ENCODE measurements at places on chromosomes 1 and 21. TPM values are rescaled to one million over a fixed set of nuclear protein-coding genes. Genes with fewer than 3 reads are reported as not detected.

GRCh38 chr1:239816081-239816782, 275.5 kb upstream of the FMN2 start:
- no peaks in the 10 kb centered on the region for H3K36me3 ChIP-seq
- no peaks in the 10 kb centered on the region for H3K27me3 ChIP-seq
- DNase-seq: peak; percentile 62
- no peak overlapping the region for H3K4me3 ChIP-seq
- H3K27ac ChIP-seq: no peak overlapping the region

GRCh38 chr1:81974222-81974841, 173.6 kb downstream of the ADGRL2 start:
- peaks cover 6% of the 10 kb centered on the region for H3K36me3 ChIP-seq
- no peak for DNase-seq
- no peak overlapping the region for H3K27ac ChIP-seq
- no peaks in the 10 kb centered on the region for H3K4me1 ChIP-seq
- H3K27me3 ChIP-seq: no peaks in the 10 kb centered on the region

- no peak overlapping the region for H3K27ac ChIP-seq
- H3K36me3 ChIP-seq: no peaks in the 10 kb centered on the region
- peak; percentile 4 for DNase-seq
- H3K4me3 ChIP-seq: no peak overlapping the region
- peaks cover 22% of the 10 kb centered on the region for H3K4me1 ChIP-seq
Measured at GRCh38 chr1:187566354-187566753, 737.6 kb downstream of the PLA2G4A start.

DNA sequence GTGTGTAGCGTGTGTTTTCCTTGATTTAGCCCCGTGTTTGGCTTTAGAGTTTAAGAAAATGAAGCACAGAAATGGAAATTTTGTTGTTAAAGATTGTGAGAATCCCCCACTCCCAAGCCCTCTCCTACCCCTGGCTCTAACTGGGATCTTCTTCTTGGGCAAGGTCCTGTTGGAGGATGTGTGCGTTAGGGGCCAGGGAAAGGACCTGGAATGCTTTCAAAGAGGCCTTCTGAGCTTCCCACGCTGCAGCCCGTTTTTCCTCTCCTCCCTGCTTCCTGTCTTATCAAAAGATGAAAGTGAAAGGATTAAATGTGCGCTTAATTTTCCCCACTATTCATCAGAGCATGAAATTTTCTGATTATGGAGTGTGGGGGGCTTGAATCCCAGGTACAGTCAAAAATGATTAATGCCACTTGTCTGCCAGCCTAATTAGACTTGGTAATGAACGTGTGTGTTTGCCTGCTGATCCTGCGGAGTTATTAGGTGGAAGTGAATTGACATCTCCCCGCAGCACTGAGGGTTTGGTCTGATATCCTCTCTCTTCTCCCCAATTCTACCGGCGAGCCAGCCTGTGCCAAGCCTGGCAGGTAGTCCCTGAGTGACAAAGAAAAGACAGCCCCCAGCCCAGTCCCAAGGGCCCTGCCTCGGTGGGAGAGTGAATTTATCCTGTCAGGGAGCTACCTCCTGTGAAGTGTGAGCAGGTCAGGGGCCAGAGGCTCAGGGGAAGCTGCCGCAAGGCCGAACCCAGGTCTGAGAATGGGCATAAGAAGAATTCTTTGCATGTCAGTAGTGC, 4.9 kb downstream of the RASSF5 start:
- DNase-seq: no peak
- H3K4me3 ChIP-seq: no peak overlapping the region
- no peaks in the 10 kb centered on the region for H3K27me3 ChIP-seq
- no peak overlapping the region for H3K27ac ChIP-seq
- peaks cover 23% of the 10 kb centered on the region for H3K4me1 ChIP-seq
- no peaks in the 10 kb centered on the region for H3K36me3 ChIP-seq

GRCh38 chr1:67883069-67883468, 49.8 kb upstream of the GNG12 start:
- H3K27me3 ChIP-seq: no peaks in the 10 kb centered on the region
- H3K4me3 ChIP-seq: no peak overlapping the region
- peak overlapping the region; percentile 67 for H3K27ac ChIP-seq
- peak; percentile 92 for DNase-seq
- peaks cover 34% of the 10 kb centered on the region for H3K4me1 ChIP-seq

GRCh38 chr1:107547363-107548155, 406.7 kb downstream of the NTNG1 start:
- H3K4me1 ChIP-seq: peaks cover 21% of the 10 kb centered on the region
- no peak overlapping the region for H3K27ac ChIP-seq
- no peak overlapping the region for H3K4me3 ChIP-seq
- H3K36me3 ChIP-seq: no peaks in the 10 kb centered on the region
- DNase-seq: peak; percentile 70

GRCh38 chr21:31592963-31593560, 66.4 kb upstream of the SOD1 start:
- H3K4me1 ChIP-seq: no peaks in the 10 kb centered on the region
- peak; percentile 19 for DNase-seq
- H3K27me3 ChIP-seq: peaks cover 15% of the 10 kb centered on the region
- no peak overlapping the region for H3K4me3 ChIP-seq

COL8A2 gene
- total RNA-seq: 30.5 TPM

MEGF6 gene
- 129 TPM for total RNA-seq

S100A8 gene
- not detected for total RNA-seq

BCL2L15 gene
- 0.13 TPM for total RNA-seq

EVA1C gene
- 0.89 TPM for total RNA-seq

Data from GM23248 (cell line).